Ascending aorta (tissue), 2 donors: ENCODE measurements at places on chromosomes 3 and 15. TPM values are rescaled to one million over a fixed set of nuclear protein-coding genes. Genes with fewer than 3 reads are reported as not detected.

GRCh38 chr3:5304789-5305683 is 117.5 kb downstream of the EDEM1 start:
- no peak for DNase-seq

GRCh38 chr3:31819441-31819840 is 161.6 kb downstream of the OSBPL10 start:
- DNase-seq: no peak

The KCNMB3 gene
- total RNA-seq: 16.5 TPM

The ACTRT3 gene
- 0.32 TPM for total RNA-seq

The SKOR1 gene
- not detected for total RNA-seq
